ENCODE measurements at places on chromosomes 5 and 9. TPM values are rescaled to one million over a fixed set of nuclear protein-coding genes. Genes with fewer than 3 reads are reported as not detected.
A peak's percentile ranks its signal among the peaks of the same experiment; 100 is the strongest.

DNA sequence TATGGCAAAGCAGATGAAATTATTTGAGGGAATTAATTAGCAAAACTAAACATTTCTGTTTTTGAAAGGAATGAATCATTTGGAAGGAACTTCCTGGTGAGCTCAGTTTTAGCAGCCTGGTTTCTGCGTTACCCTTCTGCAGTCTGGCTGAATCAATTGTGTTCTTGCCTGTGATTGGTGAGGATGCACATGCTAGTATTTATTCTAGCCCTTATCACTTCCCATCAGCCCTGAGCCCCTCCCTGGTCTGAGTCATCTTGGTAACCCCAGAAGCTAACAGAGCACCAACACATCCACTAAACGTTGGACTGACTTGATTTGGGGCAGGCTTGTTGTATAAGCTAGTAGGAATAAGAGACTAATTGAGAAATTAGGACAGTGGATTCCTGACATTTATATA, 6.6 kb downstream of the TJP2 start:
- DNase-seq, result peak; percentile 75

GRCh38 chr5:123753937-123754891, 242.2 kb downstream of the CSNK1G3 start:
- no peak for DNase-seq

The FOXD4 gene
- 0.27 TPM for total RNA-seq

DNA sequence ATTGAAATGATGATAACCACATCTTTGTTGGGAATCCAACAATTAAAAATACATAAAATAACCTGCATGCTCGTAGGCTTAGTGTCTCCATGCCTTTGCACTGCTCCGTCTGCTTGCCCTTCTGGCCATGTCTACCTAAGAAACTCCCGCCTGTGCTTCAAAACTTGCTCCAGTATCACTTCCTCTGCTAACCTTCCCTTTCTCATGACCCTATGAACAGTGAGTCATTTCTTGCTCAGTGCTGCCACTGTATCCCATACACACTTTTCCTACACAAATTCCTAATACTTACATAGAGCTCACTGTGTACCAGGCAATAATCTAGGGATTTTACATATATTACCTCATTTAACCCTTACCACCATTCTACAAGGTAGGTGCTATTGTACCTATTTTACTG, 33.5 kb downstream of the TMEM245 start:
- no peak for DNase-seq

GRCh38 chr5:124888622-124889485, 142.4 kb upstream of the ZNF608 start:
- no peak for DNase-seq

All from aorta (tissue), 5 donors.